Activated CD8-positive, alpha-beta memory T cell treated with anti-CD3 and anti-CD28 coated beads, Interleukin-2, amount 10 ng/mL, durations not matched to agents 7 days and 5 days (primary cell): ENCODE measurements at places on chromosomes 3 and 15. TPM values are rescaled to one million over a fixed set of nuclear protein-coding genes. Genes with fewer than 3 reads are reported as not detected.

GRCh38 chr3:27349832-27350231 lies 19.4 kb downstream of the NEK10 start:
- peak; percentile 49 for DNase-seq

GPR87 gene
- total RNA-seq = 0.53 TPM

- no peak for DNase-seq
These were observed 64.1 kb downstream of the EXOG start for GRCh38 chr3:38560284-38560683.

DNA sequence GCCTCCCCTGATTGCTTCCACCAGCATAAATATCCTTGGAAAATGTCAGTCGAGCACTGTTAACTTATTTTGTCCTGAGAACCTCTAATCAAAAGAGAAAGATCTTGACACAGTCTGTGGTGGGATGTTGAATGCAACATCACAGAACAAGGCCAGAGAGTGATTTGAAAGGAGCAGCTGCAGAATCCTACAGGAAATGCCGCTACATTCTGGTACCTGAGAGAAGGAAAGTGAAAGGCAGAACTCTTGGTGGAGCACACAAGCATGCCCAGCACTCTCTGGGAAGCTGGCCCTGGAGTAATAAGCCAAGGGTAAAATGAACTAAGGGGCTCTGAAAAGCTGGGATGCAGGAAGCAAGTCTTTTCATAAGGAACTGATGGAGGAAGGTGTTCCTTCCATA lies 75.8 kb downstream of the CBLB start:
- no peak for DNase-seq

GRCh38 chr3:47000922-47001730 lies 21.7 kb downstream of the NBEAL2 start:
- no peak for DNase-seq

DNA sequence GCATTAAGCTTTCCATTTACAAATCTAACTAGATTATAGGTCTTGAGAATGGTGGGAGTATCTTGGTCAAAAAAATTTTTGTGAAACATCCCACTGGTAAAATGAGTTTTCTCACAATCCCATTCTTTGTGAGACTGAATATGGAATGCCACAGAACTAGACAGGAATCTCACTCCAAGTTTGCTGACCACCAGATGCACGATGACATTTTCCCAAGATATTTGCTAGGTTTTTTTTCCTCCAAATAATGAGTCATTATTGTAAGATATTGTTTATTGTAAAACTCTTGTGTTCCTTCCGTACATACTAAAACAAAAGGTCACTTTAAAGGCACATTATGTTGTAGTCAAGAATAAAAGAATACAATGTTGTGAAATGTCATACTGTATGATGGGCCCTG lies 53.9 kb downstream of the COPS2 start:
- no peak for DNase-seq

DNA sequence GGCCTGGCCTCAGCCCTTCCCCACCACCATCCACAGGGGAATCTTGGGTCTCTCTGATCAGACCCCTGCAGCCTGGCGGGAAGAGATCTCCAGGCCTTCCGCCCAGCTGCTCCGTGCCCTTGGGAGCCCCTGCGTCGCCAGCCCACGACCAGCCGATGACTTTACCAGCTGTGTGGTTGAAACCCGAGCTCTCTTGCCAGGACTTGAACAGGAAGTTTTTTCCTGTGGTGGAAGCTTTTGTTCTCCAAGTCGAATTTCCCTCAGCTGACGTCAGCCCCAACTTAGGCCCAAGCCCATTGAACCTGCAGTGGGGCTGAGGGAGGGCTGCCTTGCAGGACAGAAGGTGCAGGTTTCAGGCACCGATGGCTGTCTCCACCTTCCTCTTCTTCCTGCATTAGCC lies 51.7 kb upstream of the SMAD3 start:
- DNase-seq = no peak

PRKAR2A gene
- total RNA-seq = 27.9 TPM

DNA sequence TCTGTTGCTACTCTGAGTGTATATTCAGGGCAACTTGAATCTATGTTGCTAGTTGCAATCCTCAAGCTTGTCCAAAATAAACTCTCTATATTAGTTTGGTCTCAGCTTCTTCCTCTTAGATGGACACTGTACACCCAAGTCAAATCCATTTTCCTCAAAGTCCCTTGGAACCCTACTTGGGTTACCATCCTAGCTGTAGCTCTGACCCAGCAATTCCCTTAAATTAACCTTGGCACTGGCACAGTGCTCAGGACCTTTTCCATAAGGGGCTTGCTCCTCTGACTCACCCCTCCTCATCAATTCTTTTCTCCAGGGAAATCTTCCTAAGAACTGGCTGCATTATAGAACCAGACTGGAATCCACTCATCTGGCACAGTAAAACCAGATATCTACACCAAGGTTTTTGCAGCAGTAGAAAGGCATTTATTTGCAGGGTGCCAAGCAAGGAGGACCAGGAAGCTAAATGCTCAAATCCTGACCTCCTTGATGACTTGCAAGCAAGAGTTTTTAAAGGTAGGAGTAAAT lies 44.9 kb upstream of the B3GALNT1 start:
- no peak for DNase-seq

DNA sequence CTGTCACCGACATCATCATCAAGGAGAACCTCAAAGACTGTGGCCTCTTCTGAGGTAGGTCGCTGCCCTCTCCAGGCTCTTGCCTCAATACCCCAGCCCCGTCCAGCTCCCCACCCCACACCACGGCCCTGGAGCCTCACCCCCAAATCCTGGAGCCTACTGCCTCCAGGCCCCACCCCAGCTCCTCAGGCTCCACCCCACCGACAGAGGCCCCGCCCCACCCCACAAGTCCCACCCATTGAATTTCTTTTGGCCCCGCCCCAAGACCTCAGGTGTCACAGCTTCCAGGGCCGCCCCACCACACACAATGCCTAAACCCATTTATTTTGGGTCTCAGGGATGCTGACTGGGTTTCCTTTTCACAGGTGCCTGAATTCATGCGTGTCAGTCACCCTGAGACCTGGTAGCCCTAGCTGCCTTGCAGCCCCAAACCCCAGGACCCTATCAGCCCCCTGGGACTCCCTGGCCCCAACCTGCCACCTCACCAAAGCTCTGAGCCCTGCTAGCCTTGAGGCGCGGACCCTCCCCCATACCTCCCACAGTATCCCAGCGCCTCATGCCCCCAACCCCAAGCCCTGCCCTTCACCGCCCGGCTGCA lies 3.6 kb downstream of the GNAT1 start:
- DNase-seq = peak; percentile 53

GRCh38 chr15:93887151-93887550 lies 344.2 kb upstream of the MCTP2 start:
- DNase-seq = no peak

EPHA6 gene
- not detected for total RNA-seq

SMAD6 gene
- 0.14 TPM for total RNA-seq

DNA sequence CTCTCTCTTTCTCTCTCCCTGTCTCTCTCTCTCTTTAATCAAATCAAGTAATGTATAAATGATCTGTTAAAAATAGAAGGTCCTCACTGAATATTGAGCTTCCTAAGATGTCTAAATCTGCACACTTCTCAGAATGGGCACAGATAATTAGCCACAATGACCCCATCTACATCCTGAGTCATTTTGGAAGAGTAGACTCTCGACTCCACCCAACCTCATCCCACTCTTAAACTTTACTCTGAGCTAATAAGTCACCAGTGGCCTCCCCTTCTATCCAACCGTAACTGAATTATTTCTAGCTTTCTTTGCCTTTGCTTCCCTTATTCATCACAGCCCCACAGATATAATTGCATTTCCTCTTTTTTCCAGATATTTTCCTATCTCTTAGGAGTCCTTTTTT lies 326.5 kb upstream of the ZNF717 start:
- DNase-seq = no peak

TRPM1 gene
- 0.06 TPM for total RNA-seq

DNA sequence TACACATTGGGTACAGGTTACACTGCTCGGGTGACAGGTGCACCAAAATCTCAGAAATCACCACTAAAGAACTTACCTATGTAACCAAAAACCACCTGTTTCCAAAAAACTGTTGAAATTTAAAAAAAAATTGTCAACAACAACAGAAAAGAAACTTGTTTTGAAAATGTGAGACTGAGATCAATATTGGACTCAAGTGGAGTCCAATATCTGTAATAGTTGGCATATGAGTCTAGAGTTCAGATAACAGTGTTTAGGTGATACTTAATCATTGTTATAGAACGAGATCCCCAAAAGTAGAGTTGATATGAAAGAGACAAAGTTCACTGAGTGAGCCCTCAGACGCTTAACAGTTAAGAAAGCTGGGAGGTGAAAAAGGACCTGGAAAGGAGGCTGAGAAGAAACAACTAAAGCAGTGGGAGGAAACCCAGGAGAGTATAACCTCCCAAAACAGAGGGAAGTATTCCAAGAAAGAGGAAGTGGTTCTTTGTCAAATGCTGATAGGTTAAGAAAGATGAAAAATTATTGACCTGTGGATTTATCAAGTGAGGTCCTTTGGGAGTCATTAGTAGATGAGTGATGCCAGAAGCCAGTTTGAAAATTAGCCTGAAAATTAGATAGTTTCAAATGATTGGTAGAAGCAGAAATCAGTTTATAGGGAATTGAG lies 388.6 kb upstream of the DPH6 start:
- DNase-seq = no peak

DNA sequence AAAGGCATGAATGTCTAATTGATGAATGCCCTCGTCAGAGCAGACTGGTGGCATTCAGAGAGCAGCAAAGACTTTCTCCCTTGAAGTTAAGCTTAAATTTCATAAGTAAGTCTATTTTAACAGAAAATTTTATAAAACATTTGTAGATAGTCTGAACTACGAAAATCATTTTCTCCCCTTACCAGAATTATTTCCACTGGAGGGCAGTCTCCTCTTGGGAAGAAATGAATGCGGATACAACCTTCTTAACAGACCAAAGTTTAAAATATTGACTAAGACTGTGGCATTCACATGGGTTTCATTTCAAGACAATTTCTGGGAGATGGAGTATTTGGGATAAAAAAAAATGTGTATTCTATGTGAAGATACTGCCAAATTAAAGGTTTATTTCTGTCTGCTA lies 669.0 kb downstream of the FHIT start:
- DNase-seq = no peak

GRCh38 chr3:127539366-127540060 lies 51.0 kb downstream of the TPRA1 start:
- no peak for DNase-seq

GRCh38 chr3:9450126-9450525 lies 52.7 kb downstream of the SETD5 start:
- no peak for DNase-seq
